ENCODE measurements at places on chromosomes 1 and 21.

DNA sequence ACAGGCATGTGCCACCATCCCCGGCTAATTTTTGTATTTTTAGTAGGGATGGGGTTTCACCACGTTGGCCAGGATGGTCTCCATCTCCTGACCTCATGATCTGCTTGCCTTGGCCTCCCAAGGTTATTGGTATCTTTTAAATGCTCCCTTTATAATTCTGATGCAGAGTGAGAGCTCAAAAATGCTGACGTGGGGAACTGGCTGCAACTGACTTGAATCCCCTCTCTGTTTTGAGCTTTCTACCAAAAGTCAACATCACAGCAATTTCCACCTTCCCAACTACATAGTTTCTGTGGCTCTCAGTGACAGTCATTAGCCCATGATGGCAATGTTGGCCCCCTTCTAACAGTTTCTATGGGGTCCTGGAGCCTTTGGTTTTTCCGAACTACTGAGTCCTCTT is 268.2 kb upstream of the FOXD3 start:
- DNase-seq = no peak

- DNase-seq = no peak
These were observed 2.4 kb upstream of the IFNLR1 start for GRCh38 chr1:24189528-24189927.

- no peak for DNase-seq
These were observed 9.5 kb upstream of the BCAR3 start for GRCh38 chr1:93690921-93691789.

DNA sequence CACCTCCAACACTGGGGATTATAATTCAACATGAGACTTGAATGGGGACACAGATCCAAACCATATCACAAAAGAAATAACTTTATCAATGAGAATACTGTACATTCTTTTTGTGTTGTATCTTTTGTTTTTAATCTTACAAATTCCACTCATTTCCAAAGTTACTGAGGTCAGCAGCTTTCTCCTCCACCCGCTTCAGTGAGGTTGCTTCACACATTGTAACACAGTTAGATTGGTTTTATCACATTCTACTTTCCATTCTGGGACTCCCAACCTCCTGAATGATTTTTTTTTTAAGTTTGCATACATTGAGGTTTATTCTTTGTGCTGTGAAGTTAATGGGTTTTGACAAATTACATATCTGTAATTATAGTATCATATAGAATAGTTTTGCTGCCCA is 43.8 kb downstream of the DDAH1 start:
- no peak for DNase-seq

- no peak for DNase-seq
These were observed 593.3 kb downstream of the MATN1 start for GRCh38 chr1:30130099-30130498.

- no peak for DNase-seq
These were observed 13.1 kb upstream of the LPGAT1 start for GRCh38 chr1:211843507-211844298.

DNA sequence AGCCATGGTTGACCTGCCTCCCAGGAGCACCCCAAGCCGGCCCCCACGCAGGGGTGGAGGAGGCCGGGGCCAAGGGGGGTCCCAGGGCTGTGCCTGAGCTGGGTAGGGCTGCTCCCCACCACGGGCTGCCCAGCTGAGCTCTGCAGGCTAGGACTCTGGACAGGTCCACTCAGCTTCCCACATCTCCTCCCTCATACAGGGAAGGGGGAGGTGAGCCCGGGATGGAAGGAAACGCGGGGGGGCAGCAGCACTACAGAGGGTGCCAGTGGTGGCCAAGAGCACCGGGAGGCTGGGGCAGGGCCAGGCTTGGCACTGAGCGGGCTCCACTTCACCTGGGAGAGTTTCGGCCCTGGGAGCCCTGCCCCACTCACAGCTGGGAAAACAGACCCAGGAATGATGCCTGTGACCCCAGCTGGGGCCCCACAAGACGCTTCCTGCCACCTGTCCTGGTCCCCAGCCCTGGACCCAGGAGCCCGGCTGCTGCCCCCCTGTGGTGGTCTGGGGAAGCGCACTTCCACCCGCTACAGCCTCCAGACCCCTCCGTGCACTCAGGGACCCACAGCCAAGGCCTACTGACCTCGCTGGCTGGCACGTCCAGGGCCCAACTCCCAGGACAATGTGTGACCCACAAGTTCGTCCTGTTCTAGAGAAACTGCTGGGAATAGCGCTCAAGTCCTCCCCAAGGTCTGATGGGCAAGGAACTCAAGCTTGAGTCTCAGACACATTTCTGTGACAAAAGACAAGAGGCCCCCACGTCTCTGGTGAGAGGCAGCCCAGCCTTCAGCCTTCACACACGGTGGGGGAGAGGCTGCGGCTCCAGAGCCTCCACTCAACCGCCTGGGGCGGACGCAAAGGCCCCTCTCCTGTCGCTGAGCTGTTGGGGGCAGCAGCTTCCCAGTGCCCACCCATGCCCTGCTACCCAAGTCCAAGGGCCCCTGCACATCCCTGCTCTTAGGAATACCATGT is 3.0 kb downstream of the AURKAIP1 start:
- no peak for DNase-seq

- DNase-seq = no peak
These were observed 35.8 kb downstream of the CRYAA start for GRCh38 chr21:43204638-43205037.

GRCh38 chr1:241171991-241172390 is 185.0 kb downstream of the RGS7 start:
- DNase-seq = no peak

GRCh38 chr1:56481140-56481694 is 98.1 kb downstream of the PLPP3 start:
- DNase-seq = no peak

DNA sequence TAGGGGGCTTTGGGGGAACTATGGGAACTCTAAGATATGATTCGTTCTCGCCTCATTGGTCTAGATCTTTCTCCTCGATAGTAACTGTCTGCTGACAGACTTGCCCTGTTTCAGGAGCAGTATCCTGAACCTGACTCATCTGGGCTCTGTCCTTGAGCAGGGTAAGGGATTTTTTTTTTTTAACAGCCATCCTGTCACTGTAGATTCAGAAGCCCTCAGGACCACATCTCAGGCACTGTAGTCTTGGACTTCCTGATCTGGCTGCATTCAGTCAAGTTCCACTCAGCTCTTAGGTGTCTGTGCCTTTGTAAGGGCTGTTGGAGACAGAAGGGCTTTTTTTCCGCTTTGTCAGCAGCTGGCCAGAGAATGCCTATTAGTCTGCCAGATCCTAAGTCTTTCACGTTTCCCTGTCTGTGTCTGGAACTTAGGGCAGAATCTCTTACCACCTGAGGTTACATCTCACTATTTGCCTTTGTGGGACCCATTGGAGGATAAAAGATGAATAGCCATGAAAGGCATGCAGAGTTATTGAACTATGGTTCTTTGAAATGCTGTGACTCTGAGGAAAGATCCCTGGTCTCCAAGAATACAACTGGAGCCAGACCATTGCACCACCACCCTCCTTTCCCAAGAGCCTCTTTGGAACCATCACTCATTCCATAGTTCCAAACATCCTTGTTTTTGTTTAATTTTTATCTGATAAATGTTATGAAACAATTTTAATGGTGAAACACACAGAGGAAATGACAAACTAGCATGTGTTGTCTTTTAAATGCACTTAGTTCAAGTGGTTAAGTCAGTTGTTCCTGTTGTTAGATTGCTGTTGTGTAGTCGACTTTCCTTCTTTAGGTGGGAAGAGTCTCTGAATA is 49.7 kb upstream of the MACF1 start:
- no peak for DNase-seq

GRCh38 chr21:38917043-38917774 is 111.5 kb downstream of the ETS2 start:
- no peak for DNase-seq

DNA sequence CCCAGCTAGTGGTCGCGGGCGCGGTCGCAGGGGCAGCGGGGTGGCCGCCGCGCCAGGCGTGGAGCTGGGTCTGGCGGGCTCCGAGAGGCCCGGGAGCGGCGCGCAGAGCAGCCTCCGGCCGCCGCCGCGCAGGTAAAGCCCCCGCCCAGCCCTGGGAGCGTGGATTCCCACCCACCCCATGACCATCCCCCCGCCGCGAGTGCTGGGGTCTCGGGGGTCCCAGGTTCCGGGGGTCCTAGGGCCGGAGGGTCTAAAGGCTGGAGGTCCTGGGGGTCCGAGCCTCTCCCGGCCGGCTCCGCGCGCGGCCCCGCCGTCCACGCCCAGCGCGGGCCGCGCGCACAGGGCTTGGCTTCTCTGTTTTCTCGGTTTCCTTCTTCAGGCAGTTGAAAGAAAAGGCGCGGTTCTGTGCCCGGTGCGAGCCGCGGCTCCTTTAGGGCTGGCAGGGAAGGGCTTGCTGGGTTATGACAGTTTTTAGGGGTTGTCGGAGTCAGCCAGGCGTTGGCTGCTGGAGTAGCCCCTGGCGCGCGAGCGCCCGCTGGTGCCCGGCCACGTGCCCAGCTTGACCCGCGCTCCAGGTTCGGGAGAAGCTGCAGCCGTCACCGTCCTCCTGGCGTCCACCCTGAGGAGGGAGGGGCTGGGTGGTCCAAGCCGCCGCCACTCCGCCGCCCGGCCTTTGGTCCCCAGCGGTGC is 359 bp downstream of the LRRC3 start:
- no peak for DNase-seq

DNA sequence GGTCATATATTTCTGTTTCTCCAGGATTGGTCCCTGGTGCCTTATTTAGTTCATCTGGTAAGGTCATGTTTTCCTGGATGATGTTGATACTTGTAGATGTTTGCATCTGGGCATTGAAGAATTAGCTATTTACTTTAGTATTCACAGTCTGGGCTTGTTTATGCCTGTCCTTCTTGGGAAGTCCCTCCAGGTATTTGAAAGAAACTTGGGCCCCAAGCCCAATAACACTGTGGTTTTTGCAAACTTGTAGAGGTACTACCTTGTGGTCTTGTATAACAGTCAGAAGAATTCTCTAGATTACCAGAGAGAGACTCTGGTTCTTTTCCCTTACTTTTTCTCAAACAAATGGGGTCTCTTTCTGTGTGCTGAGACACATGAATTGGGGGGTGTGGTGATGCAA is 251.4 kb upstream of the B3GALT2 start:
- DNase-seq = peak; percentile 71

GRCh38 chr1:3242408-3243260 is 173.6 kb downstream of the PRDM16 start:
- DNase-seq = no peak

- no peak for DNase-seq
These were observed 1.2 kb downstream of the LRP8 start for GRCh38 chr1:53326598-53327181.

- DNase-seq = no peak
These were observed 546 bp downstream of the KIF21B start for GRCh38 chr1:201022820-201023516.

DNA sequence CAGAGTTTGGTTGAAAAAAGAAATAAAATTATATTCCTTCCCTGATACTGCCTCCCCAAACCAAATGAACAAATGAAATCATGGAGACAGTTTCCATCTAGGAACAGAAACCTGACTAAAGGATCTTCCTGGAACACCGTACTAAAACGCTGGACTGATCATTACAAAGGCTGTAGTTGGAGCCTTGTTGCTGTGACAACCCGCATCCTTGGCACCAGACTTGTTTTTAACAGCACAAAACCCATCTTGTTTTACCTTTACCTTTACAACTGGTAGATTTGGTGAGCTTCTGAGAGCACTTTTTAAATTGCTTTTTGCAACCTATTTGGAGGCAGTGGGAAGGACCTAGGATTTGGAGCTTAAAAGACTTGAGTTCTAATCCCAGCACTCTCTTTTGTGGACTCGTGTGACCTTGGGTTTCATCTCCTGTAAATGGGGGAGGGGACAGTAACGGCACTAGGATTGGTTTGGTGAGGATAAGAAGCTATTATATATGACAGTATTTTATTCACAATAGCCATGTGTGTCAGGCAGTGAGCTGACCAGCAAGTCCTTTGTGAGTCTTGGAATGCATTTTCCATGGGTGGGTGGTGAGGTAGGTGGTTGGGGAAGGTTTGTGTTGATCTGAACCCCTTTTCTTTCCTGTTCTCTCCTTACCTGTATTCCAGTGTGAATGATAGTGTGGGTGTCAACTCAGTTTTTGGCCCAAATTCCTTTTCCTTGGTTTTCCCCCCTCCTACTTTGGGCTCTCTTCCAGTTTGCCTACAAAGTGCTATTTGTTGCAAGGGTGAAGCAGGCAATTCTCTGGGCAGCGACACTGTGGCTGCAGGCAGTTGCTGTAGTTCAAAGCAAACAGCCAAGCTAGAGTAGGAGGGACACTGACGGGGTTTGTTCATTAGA is 12.6 kb downstream of the LRRC8D start:
- DNase-seq = no peak

GRCh38 chr21:31092832-31093625 is 54.8 kb upstream of the KRTAP19-8 start:
- DNase-seq = no peak

DNA sequence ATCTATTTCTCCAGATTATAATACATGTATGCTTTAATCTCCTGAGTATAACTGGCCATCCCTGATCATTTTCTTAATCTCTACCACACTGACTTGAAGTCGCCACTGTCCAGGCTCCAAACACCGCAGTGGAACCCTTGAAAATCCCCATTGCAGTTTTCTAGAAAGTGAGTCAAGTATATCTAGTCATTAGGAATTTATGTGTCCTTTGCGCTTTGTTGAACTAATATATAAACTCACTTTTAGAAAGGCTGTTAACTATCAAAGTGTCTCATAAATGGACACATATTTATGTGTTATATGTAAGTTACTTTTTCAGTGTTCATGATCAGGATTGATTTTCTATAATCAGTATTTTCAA is 211.5 kb downstream of the PATJ start:
- DNase-seq = no peak

GRCh38 chr1:79797487-79797886 is 791.0 kb upstream of the ADGRL4 start:
- no peak for DNase-seq

GRCh38 chr1:27527223-27527889 is 37.4 kb upstream of the WASF2 start:
- no peak for DNase-seq

- no peak for DNase-seq
These were observed 106.8 kb downstream of the LMO4 start for GRCh38 chr1:87435484-87435883.

DNA sequence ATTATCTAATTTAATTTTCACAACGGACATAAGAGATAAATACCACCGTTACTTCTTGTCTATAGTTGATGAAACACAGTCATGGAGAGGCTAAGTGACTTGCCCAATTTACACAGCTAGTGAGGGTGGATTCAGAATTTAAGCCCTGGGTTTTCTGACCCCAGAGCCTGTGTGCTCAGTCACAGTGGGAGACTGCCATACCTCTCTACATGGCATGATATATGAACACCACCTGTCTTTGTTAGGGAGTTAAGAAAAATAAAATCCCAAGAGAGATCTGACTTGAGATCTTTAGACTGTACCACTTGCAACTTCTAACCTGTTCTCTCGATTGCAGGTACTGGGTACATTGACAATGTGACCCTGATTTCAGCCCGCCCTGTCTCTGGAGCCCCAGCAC is 40.3 kb downstream of the LAMC2 start:
- DNase-seq = no peak

GRCh38 chr21:38780879-38781278 is 24.9 kb upstream of the ETS2 start:
- no peak for DNase-seq

- no peak for DNase-seq
These were observed 15.1 kb upstream of the EDN2 start for GRCh38 chr1:41499591-41499990.

All from keratinocyte (primary cell).